ENCODE measurements at places on chromosomes 6 and 20. TPM values are rescaled to one million over a fixed set of nuclear protein-coding genes. Genes with fewer than 3 reads are reported as not detected.

The PPP1R16B gene
- total RNA-seq: 65.4 TPM

The HBS1L gene
- total RNA-seq: 147 TPM

The CCN5 gene
- not detected for total RNA-seq

The SLC2A10 gene
- 0.08 TPM for total RNA-seq

The RSPO4 gene
- not detected for total RNA-seq

The MUCL3 gene
- not detected for total RNA-seq

The TMX4 gene
- 26.2 TPM for total RNA-seq

The MICA gene
- total RNA-seq: 11.3 TPM

The DNAH8 gene
- not detected for total RNA-seq

The BMP2 gene
- not detected for total RNA-seq

The PRPH2 gene
- not detected for total RNA-seq

The FAM83D gene
- 11.8 TPM for total RNA-seq

DNA sequence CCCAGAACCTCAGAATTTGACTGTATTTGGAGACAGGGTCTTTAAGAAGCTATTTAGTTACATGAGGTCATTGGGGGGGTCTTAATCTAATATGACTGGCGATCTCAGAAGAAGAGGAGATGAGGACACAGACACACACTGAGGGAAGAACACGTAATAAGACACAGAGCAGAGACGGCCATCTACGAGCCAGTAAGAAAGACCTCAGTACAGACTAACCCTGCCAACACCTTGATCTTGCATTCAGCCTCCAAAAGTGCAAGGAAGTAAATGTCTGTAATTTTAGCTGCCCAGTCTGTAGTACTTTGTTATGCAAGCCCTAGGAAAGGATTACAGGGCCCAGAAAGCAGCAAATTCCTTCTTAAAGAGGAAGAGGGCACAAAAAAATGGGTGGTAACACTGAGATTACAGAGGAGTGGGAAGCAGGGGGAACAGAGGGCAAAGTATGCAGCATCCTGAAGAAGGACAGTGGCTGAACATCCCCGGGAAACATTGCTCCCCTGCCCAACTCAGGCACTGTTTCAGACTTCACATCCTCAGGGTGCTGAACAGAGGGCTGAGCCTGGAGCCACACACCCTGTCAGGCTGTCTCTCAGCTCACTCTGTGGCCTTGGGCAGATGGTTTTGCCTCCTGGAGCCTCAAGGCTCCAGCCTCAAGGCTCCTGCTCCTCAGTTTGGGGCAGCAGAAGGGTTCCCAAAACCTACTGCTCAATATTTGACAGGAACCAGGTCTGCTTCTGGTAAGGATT, 27.9 kb upstream of the SIRPG start:
- peaks cover 68% of the 10 kb centered on the region for H3K4me1 ChIP-seq
- no peak for DNase-seq
- H3K27ac ChIP-seq: peak overlapping the region; percentile 90
- peak overlapping the region; percentile 86 for H3K4me3 ChIP-seq
- H3K27me3 ChIP-seq: no peaks in the 10 kb centered on the region
- peaks cover 41% of the 10 kb centered on the region for H3K36me3 ChIP-seq

DNA sequence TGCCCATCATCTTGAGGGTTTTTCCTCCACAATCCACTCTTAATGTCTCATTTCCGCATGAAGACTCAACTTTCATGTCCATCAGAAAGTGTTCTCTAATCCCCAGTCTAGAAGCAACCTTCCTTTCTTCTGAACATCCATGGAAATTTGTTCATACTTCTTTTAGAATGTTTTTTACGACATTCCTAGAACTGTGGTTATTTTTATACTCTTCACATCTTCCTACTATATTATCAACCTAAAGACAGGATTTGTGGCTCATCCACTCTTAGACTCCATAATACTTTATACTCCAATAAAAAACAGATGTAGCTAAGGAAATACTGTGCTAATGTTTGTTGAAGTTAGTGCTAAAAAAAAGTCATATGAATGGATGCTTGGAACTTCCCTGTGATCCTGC, 1.4 kb upstream of the CAP2 start:
- H3K27me3 ChIP-seq: peaks cover 69% of the 10 kb centered on the region
- no peak overlapping the region for H3K27ac ChIP-seq
- DNase-seq: no peak
- H3K4me1 ChIP-seq: peaks cover 7% of the 10 kb centered on the region
- no peak overlapping the region for H3K4me3 ChIP-seq

GRCh38 chr6:104540743-104541142, 319.0 kb downstream of the HACE1 start:
- H3K36me3 ChIP-seq: no peaks in the 10 kb centered on the region
- no peaks in the 10 kb centered on the region for H3K4me1 ChIP-seq
- no peak overlapping the region for H3K27ac ChIP-seq
- no peak for DNase-seq
- peaks cover 10% of the 10 kb centered on the region for H3K27me3 ChIP-seq

GRCh38 chr6:3902871-3903648, 53.9 kb downstream of the FAM50B start:
- DNase-seq: no peak
- H3K4me1 ChIP-seq: no peaks in the 10 kb centered on the region
- H3K4me3 ChIP-seq: no peak overlapping the region

GRCh38 chr20:48789185-48789668, 38.6 kb downstream of the PREX1 start:
- H3K36me3 ChIP-seq: peaks cover 43% of the 10 kb centered on the region
- no peak for DNase-seq
- no peaks in the 10 kb centered on the region for H3K27me3 ChIP-seq

DNA sequence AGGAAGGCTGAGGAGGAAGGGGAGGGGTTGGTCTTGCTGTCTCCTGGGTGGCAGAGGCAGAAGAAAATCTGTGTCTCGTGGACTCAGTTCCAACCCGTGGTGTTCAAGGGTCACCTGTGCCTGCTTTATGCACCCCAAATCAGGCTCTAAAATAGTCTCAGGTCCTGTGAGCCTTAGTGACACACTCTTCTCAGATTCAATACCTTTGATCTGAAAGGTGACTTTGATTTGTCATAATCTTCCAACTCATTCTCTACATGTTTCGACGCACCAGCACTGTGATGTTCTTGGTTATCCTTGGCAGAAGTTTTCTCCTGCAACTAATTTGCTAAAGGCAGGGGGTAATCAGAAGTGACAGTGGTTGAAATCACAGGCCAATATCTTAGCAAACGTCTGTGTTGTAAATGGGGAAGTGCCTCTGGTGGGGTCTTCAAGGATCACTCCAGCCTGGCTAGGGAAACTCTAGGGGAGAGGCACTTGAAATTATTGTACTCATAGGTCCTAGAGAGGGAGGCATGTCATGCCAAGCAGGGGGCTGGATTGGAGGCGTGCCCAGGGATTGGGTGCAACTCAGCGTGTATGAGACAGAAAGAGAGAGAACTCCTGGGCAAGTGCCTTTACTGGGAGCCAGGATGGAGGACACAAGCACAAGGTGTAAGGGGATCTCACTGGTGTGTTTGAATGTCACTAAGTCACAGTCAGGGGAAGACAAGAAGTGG, 19.0 kb upstream of the PRND start:
- DNase-seq: no peak
- peaks cover 3% of the 10 kb centered on the region for H3K27me3 ChIP-seq
- no peak overlapping the region for H3K27ac ChIP-seq

- H3K4me1 ChIP-seq: peaks cover 4% of the 10 kb centered on the region
- H3K27ac ChIP-seq: no peak overlapping the region
- peak; percentile 1 for DNase-seq
- peaks cover 87% of the 10 kb centered on the region for H3K27me3 ChIP-seq
- peak overlapping the region; percentile 53 for H3K4me3 ChIP-seq
Observed at GRCh38 chr6:137043710-137044365, 927 bp downstream of the IL20RA start.

DNA sequence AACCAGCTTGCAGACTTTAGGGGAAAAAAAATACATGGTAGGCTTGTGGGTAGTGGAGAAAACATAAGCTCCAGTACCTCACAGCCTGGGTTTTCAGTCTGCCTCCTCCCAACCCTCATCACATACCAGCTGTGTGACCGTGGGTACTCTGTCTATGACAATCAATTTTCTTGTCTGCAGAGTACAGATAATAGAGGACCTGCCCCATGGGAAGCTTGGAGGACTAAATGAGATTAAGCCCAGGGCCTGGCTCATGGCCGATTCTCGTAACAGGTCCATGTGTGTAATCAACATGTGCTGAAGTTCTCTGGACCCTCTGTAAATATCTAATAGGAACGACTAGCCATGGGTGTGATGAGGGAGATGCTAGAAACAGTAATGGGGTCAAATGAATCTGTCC, 34.0 kb downstream of the NT5E start:
- peaks cover 21% of the 10 kb centered on the region for H3K4me1 ChIP-seq
- H3K4me3 ChIP-seq: no peak overlapping the region
- no peaks in the 10 kb centered on the region for H3K36me3 ChIP-seq
- H3K27me3 ChIP-seq: no peaks in the 10 kb centered on the region

- H3K4me3 ChIP-seq: no peak overlapping the region
- no peaks in the 10 kb centered on the region for H3K27me3 ChIP-seq
- no peak for DNase-seq
- peaks cover 33% of the 10 kb centered on the region for H3K4me1 ChIP-seq
- H3K27ac ChIP-seq: no peak overlapping the region
Observed at GRCh38 chr6:119142041-119142440, 63.6 kb upstream of the FAM184A start.

GRCh38 chr6:18328070-18328469, 59.1 kb upstream of the RNF144B start:
- H3K4me1 ChIP-seq: no peaks in the 10 kb centered on the region
- no peaks in the 10 kb centered on the region for H3K36me3 ChIP-seq
- DNase-seq: no peak
- no peak overlapping the region for H3K4me3 ChIP-seq

GRCh38 chr6:163836876-163837690, 422.6 kb downstream of the QKI start:
- no peak overlapping the region for H3K27ac ChIP-seq
- H3K36me3 ChIP-seq: peaks cover 3% of the 10 kb centered on the region
- no peaks in the 10 kb centered on the region for H3K4me1 ChIP-seq
- DNase-seq: no peak
- peaks cover 31% of the 10 kb centered on the region for H3K27me3 ChIP-seq

DNA sequence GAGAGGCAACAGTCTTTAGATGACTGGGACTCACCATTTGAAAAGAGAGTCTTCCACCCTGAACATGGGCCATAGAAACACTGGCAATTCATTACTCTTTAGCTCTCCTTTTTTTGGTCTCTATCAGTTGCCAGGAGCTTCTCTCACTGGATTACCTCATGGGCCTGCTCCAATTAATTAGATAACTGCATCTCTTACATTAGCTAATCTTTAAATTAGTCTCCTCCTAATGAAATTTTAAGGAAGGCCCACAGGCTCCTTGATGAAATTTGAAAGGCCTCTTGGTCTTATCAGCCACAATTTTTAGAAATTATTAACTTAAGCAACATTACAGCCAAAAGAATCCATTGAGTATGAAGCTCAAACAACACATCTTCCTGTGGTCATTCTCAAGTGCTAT, 184.4 kb downstream of the UNC5CL start:
- no peak overlapping the region for H3K4me3 ChIP-seq
- peaks cover 4% of the 10 kb centered on the region for H3K27me3 ChIP-seq
- peaks cover 6% of the 10 kb centered on the region for H3K4me1 ChIP-seq
- H3K27ac ChIP-seq: no peak overlapping the region

GRCh38 chr6:157706883-157707282, 116.2 kb upstream of the SNX9 start:
- H3K36me3 ChIP-seq: no peaks in the 10 kb centered on the region
- no peak overlapping the region for H3K4me3 ChIP-seq

DNA sequence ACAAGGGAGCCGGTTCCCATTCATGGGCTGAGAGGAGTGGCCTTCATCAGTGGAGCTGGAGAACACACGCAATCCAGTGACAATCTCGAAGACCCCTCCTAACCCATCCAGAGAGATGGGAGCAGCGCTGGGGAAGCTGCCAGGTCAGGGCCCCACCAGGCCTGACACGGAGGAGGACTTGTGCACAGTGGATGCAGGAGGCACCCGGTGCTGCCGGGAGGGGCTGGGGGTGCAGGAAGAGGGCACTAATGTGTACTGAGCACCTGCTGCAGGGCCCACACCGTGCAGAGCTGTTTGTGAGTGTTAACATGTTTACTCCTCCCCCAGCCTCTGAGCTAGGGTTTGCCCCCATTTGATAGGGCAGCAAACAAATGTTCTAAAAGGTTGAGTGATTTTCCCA, 43.8 kb upstream of the GPR6 start:
- H3K27me3 ChIP-seq: no peaks in the 10 kb centered on the region
- H3K4me3 ChIP-seq: no peak overlapping the region
- no peaks in the 10 kb centered on the region for H3K4me1 ChIP-seq
- no peak for DNase-seq

DNA sequence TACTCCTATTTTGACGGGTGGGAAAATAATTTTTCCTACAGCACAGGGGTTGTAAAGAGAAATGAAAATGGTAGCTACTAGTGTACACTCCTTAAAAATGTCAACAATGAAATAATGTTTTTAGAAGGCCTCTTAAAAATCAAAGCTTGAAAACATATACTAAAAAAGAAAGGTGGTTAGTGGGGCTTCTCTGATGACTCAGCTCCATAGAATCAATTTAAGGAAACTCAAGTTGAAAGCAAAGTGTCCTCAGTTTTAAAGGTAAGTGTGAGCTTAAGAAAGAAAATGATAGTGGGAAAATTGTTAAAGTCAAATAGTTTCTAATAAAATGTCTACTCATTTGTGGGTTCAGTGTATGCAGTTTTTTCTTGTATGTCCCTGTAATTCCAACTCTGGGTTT, 58.2 kb downstream of the ADGRB3 start:
- no peak overlapping the region for H3K4me3 ChIP-seq
- no peaks in the 10 kb centered on the region for H3K36me3 ChIP-seq
- no peak for DNase-seq

GRCh38 chr6:1212919-1213318, 99.0 kb upstream of the FOXQ1 start:
- no peak overlapping the region for H3K4me3 ChIP-seq
- no peak for DNase-seq
- H3K36me3 ChIP-seq: no peaks in the 10 kb centered on the region
- H3K27ac ChIP-seq: no peak overlapping the region
- H3K4me1 ChIP-seq: no peaks in the 10 kb centered on the region

DNA sequence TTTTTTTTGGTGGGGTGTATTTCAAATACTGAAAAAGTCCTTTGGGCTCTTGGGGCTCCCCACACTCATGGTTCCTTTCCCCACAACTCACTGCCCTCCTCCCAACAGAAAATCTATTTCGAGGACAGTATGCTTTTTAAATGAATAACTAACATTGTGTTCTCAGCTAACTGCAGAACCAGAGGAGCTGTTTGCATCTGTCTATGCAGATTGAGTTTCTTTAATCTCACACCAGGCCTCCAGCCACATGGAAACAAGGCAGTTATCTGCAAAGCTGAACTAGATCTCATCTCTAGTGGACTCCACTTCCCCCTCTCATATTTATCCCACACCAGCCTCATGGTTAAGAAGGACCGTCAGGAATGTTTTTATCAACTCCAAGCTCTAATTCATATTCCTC, 955.1 kb downstream of the KIF16B start:
- H3K27me3 ChIP-seq: no peaks in the 10 kb centered on the region
- no peak for DNase-seq
- H3K36me3 ChIP-seq: no peaks in the 10 kb centered on the region
- H3K4me3 ChIP-seq: no peak overlapping the region

GRCh38 chr6:53481323-53481722, 63.6 kb downstream of the GCLC start:
- peaks cover 8% of the 10 kb centered on the region for H3K4me1 ChIP-seq
- peaks cover 20% of the 10 kb centered on the region for H3K27me3 ChIP-seq
- DNase-seq: no peak
